RKO (cell line): ENCODE measurements at places on chromosomes 11 and 22.

GRCh38 chr22:49052023-49052538 is 775.6 kb downstream of the BRD1 start:
- DNase-seq: no peak

DNA sequence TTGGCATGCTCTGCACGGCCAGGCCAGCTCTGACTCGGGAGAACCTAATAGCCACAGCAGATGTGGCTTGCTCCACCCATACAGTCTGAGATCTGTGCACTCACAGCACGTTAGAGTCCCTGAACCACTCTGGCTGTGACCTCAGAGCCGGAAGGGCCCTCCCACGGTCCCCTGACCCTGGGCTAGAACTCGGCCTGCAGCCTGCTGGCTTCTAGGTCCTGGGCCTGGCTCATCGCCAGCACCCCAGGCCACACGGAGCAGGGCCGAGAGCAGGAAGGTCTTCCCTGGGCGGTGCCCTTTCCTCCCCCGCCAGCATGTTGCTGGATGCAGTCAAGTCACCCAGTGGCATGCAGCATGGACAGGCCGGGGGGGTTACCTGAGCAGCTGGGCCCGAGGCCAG is 35.3 kb upstream of the TTLL12 start:
- DNase-seq: no peak

- peak; percentile 4 for DNase-seq
Observed at GRCh38 chr11:6233984-6234386, 451 bp downstream of the FHIP1B start.

GRCh38 chr11:81787584-81788049 is 946.0 kb downstream of the FAM181B start:
- peak; percentile 37 for DNase-seq

DNA sequence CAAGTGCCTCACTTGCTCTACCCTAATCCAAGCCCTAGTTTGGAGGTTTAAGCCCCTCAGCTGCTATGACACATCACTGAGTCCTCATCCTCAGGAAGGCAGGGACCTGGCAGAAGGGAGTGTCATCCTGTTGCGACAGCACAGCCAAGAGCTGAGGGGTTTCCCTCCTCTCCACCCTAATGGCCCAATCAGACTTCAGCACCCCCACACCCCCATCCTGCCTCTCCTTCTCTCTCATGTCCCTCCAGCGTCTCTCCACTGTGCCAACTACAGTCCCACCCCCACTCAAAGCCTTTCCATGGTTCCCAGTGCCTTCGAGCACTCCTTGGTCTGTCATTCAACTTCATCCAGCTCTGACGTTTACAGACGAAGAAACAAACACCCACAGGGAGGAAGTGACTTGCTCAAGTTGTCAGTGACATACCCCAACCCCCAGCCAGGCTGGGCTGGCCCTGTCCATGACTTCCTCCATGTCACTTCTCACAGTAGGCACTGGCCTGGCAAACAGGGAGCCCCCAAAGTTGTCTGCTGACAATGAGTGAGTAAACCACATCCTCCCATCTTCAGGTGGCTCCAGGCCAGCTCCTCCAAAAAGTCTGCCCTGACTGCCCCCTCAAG is 15.6 kb downstream of the ARAP1 start:
- peak; percentile 69 for DNase-seq

DNA sequence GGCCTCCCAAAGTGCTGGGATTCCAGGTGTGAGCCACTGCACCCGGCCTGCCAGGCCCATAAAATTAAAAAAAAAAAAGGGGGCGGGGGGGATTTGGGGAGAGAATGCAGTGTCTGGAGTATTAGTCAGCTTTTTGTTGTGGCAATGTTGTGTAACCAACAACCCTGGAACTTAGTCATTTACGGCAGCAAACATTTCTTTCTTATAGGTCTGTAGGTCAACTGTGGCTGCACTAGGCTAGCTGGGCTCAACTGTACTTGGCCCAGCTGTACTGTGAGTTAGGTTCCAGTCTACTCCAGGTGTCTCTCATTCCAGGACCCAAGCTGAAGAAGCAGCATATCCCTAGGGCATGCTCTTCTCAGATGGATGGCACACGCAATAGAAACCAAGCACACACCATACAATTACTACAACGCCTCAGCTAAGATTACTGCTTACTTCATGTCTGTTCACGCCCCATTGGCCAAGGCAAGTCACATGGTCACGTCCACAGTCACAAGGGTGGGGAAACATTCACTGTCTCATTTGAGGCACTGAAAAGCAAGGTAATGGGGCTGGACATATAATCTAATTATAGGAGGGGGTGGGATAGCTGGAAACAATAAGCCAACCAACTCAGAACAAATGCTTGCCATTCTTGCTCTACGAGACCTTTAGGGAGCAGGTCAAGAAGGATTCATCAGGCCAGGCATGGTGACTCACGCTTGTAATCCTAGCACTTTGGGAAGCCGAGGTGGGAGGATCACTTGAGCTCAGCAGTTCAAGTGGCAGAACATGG is 10.4 kb upstream of the SPINDOC start:
- DNase-seq: peak; percentile 53

DNA sequence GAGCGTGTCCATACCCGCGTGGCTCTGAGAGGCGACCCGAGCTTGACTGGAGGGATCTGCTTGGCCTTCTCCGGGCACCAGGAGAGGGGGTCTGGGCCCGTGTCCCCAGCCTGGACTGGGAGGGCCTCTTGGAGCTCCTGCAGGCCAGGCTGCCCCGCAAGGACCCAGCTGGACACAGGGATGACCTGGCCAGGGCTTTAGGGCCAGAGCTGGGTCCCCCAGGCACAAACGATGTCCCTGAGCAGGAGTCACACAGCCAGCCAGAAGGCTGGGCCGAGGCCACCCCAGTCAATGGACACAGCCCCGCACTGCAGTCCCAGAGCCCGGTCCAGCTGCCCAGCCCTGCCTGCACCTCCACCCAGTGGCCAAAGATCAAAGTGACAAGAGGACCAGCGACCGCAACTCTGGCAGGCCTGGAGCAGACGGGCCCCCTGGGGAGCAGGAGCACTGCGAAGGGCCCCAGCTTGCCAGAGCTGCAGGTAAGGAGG is 38.2 kb downstream of the TRIOBP start:
- peak; percentile 63 for DNase-seq

- DNase-seq: peak; percentile 67
Observed at GRCh38 chr11:34356576-34356912, 1.3 kb downstream of the ABTB2 start.

GRCh38 chr11:84396521-84396920 is 1110.4 kb upstream of the CCDC90B start:
- DNase-seq: no peak

DNA sequence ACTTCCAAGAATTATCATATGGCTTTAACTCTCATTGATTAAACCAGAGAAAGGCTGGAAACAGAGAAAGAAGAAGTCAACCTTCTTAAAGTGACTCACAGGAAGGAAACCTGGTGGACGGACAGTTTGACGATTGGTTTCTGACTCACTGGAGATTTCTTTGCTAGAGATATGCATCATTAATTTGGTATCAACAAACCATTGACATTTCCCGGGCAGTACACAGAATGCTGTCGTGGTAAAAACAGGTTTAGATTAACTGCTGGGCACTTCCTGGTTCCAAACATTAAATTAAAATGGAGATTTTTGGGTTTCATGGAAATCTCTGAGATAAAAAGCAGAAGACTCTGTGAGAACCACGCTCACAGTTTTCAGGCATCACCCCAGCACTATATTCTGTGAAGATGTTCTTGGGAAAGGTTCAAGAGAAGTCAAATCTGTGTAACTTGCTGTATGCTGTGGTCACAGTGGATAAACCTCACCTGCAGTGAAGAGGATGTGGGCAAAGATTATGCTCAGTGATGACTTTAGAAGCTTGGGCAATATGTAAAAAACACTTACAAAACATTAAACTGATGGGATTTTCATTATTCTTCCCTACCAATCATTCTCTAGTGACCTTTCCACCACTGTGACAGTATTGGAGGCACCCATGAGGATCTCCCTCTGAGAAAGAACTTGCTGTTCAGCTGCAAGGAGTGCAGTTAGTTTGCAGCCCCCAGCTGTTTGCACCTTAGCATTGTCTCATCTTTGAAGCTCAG is 61.1 kb upstream of the CD44 start:
- peak; percentile 27 for DNase-seq

DNA sequence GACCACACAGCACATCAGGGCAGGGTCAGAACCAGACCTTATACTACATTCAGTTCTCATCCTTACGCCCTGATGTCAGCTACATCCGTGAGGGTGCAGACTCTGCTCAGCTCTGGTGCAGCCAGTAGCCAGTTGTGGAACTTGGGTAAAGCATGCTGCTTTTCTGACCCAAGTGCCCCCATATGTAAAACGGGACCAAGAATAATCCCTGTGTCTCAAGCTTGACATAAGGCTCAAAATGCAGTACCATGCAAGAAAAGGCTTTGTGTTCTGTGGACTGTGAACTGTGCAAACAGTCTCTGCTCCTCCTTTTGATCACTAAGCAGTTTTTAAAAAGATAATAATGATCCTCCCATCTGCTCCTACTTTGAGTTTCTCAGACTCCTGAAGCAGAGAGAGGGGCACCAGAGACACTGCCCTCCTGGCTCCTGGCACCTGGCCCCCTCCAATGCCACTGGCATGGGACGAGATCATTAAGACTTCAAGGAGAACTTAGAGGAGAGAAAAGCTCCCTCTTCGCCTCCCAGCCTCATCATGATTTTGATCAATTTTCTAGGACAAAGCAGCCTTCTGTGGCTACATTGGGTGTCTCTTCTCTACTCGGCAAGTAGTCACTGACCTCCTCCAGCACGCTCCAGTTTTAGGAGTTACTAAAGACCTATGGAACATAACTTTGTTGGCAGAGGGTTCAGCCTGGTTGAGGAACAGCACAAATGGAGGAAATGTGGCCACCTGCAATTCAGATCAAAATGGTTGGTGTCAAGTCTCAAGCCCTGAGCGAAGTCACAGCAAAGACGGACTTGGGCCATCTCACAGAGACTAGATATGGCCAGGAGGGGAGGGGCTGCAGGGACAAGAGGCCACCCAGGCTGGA is 23.9 kb downstream of the IL10RA start:
- DNase-seq: no peak

DNA sequence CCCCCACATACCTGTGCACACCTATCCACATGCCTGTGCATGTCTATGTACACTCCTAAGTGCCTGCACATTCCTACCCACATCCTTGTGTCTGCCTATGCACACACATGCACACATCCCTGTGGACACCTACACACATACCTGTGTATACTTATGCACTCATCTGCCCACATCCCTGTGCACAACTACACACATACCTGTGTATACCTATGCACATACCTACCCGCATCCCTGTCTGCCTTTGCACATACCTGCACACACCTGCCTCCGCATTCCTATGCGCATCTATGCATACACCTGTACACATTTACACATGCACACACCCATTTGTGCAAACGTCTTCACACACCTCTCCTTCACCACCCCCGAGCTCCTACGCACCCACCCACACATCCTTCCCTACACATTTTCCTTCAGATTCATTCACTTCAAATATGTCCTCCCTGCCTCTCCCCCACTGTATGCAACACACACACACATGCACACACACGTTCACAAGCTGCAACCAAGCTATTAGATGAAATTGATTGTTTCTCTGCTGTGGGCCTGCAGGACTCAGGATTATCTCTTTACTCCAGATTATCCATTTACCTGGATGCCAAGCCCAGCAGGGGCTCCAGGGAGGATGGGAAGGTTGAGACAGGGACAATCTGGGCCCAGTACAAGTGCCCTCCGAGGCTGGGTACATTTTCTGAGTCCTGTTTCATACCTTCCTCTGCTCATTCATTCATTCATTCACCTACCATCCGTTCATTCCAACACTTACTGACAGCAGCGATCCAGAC is 53.2 kb downstream of the TSPAN18 start:
- DNase-seq: no peak

DNA sequence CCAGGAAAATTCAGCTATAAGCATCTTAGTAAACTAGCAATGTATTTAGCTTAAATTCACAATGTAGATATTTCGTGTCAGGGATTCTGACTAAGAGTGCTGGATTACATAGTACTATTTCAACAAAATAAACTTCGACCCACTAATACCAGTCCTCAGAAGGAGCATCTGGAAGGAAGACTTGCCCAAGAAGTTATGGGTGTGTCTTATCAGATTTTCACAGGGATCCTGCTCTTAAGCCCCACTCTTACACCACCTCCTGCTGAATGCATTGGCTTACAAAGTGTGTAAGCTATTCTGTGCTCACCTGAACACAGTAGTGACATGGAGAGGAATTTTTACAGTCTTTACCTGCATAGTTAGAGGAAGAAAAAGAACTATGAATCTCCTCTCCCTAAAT is 35.4 kb upstream of the ANO5 start:
- DNase-seq: no peak

- no peak for DNase-seq
Observed at GRCh38 chr11:17343257-17343656, 8.3 kb upstream of the NCR3LG1 start.

GRCh38 chr11:62694455-62695167 is 5.3 kb upstream of the LRRN4CL start:
- DNase-seq: peak; percentile 80

DNA sequence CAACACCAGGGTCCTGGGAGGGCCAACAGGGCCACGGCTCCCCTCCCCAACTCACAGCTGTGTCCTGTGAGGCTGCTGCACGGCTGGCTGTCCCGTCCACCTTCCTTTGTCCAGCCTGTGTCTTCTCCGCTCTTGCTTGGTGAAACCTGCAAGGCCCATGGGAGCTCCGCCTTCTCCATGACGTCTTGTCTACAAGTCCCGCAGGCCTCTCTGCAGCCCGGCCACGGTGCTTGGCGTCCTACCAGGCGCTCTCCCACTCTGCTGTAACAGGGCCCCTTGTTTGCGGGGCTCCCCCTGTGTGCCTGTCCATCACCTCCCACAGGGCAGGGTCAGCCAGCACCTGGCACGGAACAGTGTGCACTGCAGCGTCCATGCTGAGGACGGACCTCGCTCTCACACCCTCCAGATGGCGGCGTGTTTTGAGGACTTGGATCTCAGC is 866.8 kb downstream of the TBC1D22A start:
- DNase-seq: no peak

GRCh38 chr11:73269459-73270015 is 2.6 kb upstream of the P2RY6 start:
- DNase-seq: no peak

GRCh38 chr11:45610627-45611026 is 54.8 kb downstream of the CHST1 start:
- DNase-seq: no peak

DNA sequence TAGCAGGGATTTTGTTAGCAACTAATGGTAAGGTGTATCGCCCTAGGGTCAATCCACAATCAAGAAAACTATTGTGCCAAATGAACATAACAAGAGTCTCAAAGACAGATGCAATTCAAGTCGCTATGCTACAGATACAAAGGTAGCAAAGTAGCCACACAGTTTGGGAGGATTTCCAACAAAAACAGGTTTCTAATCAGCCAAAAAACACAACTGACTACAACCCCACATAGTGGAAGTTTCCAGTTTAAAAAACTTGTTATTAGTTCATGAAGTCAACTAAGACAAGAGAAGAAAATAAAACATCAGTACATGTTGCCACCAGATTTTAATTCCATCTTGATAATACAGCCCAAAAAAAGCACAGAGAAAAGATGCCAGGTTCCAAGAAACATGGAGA is 38.0 kb downstream of the MYH9 start:
- no peak for DNase-seq

GRCh38 chr22:32325416-32325801 is 32.3 kb upstream of the RFPL3 start:
- no peak for DNase-seq

- no peak for DNase-seq
Observed at GRCh38 chr22:42347281-42347824, 76.9 kb upstream of the TCF20 start.
